ENCODE measurements at places on chromosomes 6 and 20. TPM values are rescaled to one million over a fixed set of nuclear protein-coding genes. Genes with fewer than 3 reads are reported as not detected.
A peak's percentile ranks its signal among the peaks of the same experiment; 100 is the strongest.

SLC2A10 gene
- polyA plus RNA-seq, result not detected

LAMP5 gene
- 2.6 TPM for polyA plus RNA-seq

SERAC1 gene
- polyA plus RNA-seq, result 4.4 TPM

FUT9 gene
- polyA plus RNA-seq, result not detected

RIPOR3 gene
- not detected for polyA plus RNA-seq

SLC35F1 gene
- polyA plus RNA-seq, result not detected

EDN1 gene
- polyA plus RNA-seq, result 0.11 TPM

DNA sequence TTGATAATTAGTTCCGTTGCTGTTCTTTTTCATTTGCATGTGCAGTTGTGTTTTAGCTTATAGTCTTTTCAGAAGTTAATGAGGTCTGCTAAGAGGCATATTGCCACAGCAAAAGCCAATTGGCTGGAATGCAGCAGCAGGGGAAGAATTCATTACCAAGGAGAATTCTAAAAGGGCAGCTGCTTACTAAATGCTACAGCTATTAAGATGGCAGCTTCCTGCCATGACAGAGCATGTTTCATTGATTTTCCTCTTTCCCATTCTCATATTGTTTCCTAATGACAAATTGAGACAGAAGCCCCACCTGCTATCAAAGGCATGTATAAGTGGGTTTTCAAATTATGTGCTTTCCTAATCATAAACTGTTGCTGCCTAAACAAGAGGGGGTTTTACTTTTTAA, 66.6 kb downstream of the CLVS2 start:
- no peak for DNase-seq

- peak; percentile 64 for DNase-seq
These were observed 15.1 kb upstream of the HIVEP2 start for GRCh38 chr6:142960098-142960497.

GRCh38 chr6:69693762-69694161, 103.0 kb downstream of the LMBRD1 start:
- no peak for DNase-seq

DNA sequence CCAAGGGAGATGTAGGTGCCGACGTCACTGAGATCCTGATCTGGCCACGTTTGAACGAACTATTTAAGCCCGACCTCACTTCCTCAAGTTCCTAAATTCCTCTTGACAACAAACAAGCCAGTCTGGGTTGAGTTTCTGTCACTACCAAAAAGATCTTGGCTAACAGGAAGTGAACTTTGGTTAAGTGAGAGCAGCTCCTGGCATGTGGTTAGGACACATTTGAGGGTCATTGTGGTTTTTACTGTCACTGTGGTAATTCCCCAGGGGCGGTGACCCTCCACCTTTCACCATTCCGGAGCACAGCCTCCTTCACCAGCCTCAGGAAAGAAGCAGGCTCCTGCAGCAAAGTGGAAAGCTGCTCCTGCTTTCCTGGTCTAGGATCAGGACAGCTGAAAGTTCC, 43.1 kb upstream of the ZNF831 start:
- DNase-seq, result peak; percentile 60

- no peak for DNase-seq
These were observed 37.9 kb downstream of the ATXN1 start for GRCh38 chr6:16723402-16723801.

DNA sequence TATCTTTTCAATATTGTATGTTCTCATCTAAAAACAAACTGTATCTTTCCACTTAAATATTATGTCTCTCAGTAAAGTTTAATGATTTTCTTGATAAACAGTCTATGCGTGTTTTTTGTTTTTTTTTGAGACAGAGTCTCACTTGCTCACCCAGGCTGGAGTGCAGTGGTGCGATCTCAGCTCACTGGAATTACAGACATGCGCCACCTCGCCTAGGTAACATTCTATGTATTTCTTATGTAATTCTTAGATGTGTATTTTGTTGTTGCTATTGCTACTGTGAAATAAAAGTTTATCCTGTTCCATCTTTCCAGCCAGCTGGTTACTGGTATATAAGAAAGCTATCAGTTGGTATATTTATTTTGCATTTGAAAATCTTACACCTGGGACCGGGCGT, 29.4 kb downstream of the ABHD12 start:
- no peak for DNase-seq

DNA sequence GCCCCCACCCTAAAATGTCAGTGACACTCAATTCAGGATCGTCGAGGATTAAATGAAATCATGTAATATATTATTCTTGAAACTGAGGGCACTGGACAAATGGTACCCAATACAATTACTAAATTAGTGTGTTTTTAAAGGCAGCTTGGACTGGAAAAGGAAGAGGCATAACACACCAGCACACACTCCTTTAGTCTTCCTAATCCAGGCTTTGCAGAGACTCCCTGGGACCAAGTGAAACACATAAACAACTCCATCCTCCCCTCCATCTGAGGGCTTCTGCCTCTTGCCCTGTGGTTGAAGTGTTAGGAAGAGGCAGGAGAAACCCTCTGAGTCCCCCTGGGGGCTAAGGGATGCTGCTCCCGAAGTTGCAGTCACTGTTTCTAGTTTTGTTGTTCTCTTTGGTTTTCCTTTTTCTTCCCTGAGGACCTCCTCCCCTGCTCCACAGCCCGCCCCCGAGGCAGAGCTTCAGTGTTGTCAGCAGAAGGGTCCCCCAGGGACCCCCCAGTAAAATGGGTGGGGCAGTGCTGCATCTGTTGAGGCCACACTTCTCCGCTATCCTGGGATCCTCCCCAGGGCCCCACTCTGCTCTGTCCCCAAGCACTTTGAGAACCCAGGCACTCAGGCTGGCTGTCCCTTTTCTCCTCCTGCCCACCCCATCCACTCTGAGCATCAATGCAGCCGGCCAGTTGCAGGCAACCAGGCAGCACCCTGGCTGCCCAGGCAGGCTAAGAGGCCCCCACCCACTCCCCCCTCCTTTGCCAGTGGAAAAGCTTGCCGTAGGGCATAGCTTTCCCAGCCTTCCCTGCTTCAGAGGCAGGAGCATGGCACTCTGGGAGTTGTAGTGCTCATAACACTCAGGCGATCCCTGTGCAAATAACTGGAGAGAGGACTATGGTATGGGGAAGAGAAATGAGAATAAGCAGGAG, 5.9 kb downstream of the TMEM63B start:
- DNase-seq, result no peak

DNA sequence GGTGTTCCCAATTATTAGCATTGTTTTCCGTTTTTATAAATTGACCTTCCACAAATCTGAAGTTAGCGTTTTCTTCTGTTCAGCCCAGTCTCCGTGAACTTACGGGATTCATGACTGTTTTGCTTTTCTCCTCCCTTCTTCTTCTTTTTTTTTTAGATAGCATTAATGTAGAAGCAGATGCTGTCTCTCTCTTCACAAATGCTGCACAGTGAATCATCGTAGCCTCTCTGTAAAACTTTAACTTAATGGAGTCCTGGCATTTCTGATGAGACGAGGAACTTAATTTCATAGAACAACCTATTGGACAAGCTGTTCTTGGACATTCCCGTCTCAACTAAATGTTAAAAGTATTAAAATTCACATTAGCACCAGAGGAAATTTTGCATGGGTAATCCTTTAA, 138.0 kb upstream of the EEF1E1 start:
- DNase-seq, result no peak

DNA sequence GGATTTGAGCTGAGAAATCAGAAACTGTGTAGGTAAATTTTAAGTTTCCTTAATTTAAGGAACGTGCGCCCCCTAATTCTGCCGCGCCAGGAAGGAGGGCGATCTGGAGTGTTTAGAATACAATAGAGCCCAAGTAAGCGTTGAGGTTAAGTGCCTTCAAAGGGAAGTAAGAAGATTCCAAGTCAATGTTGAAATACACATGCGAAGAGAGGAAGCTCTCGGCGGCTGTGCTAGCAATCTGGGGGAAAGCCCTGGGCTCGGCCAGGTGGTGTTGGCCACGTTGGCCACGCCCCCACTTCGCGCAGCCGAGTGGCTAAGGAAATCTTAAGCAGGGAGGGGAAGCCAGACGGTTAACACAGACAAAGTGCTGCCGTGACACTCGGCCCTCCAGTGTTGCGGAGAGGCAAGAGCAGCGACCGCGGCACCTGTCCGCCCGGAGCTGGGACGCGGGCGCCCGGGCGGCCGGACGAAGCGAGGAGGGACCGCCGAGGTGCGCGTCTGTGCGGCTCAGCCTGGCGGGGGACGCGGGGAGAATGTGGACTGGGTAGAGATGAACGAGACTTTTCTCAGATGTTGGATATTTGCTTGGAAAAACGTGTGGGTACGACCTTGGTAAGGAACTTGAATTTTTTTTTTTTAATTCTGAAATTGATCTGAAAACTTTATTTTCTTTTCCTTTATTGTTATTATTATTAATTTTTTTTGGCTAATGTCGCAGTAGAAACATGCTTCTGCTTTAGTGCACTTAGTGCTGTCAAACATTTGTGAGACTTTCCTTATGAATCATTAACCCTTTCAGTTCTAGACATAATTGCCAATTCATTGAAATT, at the start of gene PRDM1:
Gene PRDM1, plus strand, starts transcription at position 353 of the 830 bp plus-strand sequence. Its CDS starts 218 bp downstream, at position 571.
- peak; percentile 92 for DNase-seq

GRCh38 chr6:12174878-12175277, 115.3 kb upstream of the EDN1 start:
- DNase-seq, result no peak

GRCh38 chr20:44038681-44039123, 124.0 kb downstream of the TOX2 start:
- DNase-seq, result no peak

GRCh38 chr6:25302677-25303128, 23.5 kb downstream of the CARMIL1 start:
- no peak for DNase-seq

- DNase-seq, result no peak
These were observed 951.8 kb upstream of the MAP3K7 start for GRCh38 chr6:91538622-91539021.
